ENCODE measurements at places on chromosomes 1 and 21. TPM values are rescaled to one million over a fixed set of nuclear protein-coding genes. Genes with fewer than 3 reads are reported as not detected.

Gene CNR2
- not detected for total RNA-seq

Gene CLK2
- 27.7 TPM for total RNA-seq

Gene SLAMF9
- total RNA-seq, result not detected

GRCh38 chr1:102500758-102501157 lies 504.0 kb upstream of the OLFM3 start:
- H3K27me3 ChIP-seq, result no peaks in the 10 kb centered on the region
- no peak for DNase-seq
- no peak overlapping the region for H3K4me3 ChIP-seq

DNA sequence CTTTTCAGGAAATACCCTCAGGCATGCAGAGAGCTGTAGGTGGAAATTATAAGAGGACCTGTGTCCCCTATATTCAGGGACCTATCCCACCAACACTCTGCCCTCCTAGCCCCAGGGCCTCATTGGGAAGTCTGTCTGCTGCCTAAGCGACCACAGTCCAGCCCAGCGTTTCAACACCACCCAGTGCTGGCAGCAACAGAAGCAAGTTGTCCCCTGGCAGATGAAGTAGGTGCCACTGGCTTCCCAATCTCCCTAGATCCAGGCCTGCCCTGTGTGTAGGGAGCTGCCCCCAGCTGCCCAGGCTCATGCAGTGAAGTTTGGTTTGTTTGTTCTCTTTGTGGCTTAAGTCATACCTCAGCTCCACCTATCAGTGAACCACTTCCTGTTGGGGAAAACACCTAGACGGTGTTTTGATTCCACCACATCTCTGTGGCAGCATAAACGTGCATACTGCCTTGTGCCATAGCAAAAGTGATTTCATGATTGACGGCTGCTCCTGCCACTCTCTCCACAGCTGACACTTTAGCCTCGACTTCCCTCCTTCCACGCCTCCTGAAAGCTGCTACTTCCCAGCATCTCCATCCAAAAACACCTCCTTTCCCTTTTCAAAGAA lies 8.1 kb upstream of the LEFTY1 start:
- no peaks in the 10 kb centered on the region for H3K27me3 ChIP-seq
- DNase-seq, result no peak
- H3K4me3 ChIP-seq, result no peak overlapping the region

GRCh38 chr1:48820491-48820890 lies 43.8 kb upstream of the BEND5 start:
- no peaks in the 10 kb centered on the region for H3K27me3 ChIP-seq
- no peak overlapping the region for H3K4me3 ChIP-seq
- no peak for DNase-seq

DNA sequence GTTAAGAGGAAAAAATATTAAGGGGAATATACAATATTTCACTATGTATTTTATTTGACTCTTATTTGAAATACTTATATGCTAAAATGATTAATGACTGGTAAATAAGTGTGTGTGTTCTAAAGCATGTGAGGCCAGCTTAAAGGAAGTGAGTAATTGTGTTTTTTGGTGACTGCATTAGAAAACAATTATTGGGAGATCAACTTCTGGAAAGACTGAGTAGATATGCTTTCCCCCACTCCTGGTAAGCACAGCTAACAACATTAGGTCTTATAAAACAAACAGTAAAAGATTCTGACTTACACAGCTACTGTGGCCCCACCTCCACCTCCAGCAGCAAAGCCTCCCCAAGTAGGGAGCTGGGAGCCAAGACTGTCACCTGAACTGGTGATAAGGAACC lies 403.0 kb downstream of the SRGAP2C start:
- H3K4me1 ChIP-seq, result no peaks in the 10 kb centered on the region
- no peak overlapping the region for H3K4me3 ChIP-seq
- no peak overlapping the region for H3K27ac ChIP-seq
- no peak for DNase-seq

GRCh38 chr1:167209044-167209443 lies 11.6 kb upstream of the POU2F1 start:
- DNase-seq, result no peak
- H3K27me3 ChIP-seq, result no peaks in the 10 kb centered on the region
- H3K36me3 ChIP-seq, result no peaks in the 10 kb centered on the region
- no peak overlapping the region for H3K4me3 ChIP-seq

GRCh38 chr1:201074018-201074417 lies 38.2 kb downstream of the CACNA1S start:
- H3K27ac ChIP-seq, result no peak overlapping the region
- H3K36me3 ChIP-seq, result no peaks in the 10 kb centered on the region
- DNase-seq, result no peak

GRCh38 chr21:45551316-45551715 lies 9.1 kb upstream of the SLC19A1 start:
- H3K27me3 ChIP-seq, result no peaks in the 10 kb centered on the region
- no peak for DNase-seq
- H3K4me1 ChIP-seq, result peaks cover 15% of the 10 kb centered on the region
- H3K27ac ChIP-seq, result peak overlapping the region; percentile 50
- no peaks in the 10 kb centered on the region for H3K36me3 ChIP-seq

DNA sequence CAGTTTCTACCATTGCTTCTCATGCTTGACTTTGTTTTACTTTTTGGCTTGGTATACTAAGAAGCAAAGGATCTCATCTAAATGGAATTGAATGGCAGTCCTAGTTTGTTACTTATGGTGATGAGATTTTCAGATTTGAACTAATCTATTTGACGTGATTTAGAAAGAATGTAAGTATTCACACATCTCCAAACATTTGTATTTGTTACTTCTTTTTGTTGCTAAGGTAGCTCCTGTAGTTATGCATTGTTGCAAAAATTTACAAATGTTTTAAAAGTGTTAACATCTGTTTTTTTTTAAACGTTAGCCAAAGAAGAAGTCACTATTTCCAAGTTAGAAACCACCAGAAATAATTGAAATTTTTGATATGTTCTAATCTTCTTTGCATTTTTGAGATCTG lies 222.5 kb downstream of the RPS6KC1 start:
- H3K36me3 ChIP-seq, result peaks cover 23% of the 10 kb centered on the region
- no peak overlapping the region for H3K4me3 ChIP-seq
- H3K27ac ChIP-seq, result no peak overlapping the region
- no peak for DNase-seq
- no peaks in the 10 kb centered on the region for H3K4me1 ChIP-seq

All from esophagus squamous epithelium (tissue), 5 donors.